ENCODE measurements at places on chromosomes 1 and 21.

DNA sequence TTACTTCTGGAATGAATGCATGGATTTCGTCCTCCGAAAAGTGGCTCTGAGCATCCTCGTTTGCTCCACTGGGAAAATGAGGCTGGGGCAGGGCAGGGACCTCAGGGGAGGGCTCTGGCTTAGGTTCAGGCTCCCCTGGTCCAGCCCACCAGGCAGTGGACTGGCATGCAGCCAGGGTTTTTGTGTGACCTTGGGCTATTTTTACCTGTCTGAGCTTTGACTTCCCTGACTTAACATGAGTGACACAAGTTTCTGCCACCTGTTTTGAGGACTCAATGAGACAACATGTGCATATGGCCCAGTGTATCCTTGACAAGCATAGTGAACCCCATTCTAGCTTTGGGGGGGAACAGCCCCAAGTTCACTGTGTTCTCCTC, 32.6 kb upstream of the EDN2 start:
- no peak for DNase-seq

DNA sequence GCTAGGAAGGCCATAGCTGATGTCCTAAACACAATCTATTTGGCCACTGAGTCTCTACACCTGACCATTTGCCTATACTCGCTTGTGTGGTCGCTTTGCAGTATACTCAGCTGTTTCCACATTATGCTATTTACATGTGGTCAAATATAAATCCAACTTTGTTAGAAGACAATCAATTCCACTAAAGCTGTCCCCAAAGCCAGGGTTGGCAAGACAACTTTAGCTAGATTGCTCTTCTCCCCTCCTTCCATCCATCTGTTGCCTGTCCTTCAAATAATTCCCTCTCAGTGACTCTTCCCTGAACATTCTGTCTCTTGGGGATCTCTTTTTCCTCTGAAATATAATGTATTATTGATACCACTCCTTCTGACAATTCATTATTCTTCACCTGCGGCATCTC, 30.1 kb downstream of the AVPR1B start:
- no peak for DNase-seq

DNA sequence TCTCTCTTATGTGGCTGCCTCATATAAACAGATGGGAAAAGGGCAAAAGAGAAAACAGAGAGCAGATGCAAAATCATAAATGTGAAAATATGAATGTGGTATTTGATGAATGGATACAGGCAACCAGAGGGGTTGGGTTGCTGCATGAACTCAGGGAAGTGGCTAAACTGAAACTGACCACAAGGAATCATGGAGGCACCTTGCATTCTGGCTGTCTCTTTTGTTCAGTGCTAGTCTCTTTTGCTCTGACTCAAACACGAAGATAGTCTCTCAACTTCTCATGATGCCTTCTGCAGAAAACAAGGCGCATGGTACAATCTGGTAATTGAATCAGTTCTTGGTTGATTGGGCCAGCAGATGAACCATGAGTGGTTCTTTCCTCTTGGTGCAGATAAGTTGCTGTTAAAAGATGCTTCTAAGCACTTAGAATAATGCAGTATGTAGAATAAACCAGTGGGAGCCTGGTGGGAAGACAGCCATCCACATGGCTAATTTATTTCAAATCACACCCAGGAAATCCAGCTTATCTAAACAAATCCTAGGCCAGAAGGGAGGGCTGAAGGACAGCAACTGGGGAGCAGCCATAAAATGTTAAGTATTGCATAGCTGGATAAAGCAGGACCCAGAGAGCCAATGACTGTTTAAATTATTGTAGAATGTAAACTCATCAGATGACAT, 64.2 kb downstream of the HLX start:
- no peak for DNase-seq

- DNase-seq: no peak
Measured at GRCh38 chr1:230207598-230207997, 140.6 kb downstream of the GALNT2 start.

DNA sequence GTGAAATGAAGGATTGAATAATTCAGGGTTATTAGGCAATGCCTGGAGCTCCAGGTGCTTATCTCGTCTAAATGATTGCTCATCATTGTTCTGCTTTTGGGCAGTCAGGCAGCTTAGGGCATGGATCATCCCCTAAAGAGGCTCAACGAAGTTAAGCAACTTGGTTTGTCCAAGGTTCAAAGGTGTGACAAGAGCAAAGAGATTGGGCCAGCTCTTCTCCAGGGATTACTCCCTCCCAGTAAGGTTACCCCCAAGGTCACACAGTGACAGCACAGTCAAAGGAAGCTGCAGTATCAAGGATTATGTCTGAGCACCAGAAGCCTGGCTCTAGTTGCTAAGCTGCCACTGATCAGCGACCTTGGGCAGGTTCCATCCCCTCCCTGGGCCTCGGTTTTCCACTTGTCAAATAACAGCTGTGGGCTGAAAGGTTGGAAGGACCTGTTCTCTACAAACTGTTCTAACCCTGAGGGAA, 6.8 kb downstream of the ETNK2 start:
- DNase-seq: no peak

DNA sequence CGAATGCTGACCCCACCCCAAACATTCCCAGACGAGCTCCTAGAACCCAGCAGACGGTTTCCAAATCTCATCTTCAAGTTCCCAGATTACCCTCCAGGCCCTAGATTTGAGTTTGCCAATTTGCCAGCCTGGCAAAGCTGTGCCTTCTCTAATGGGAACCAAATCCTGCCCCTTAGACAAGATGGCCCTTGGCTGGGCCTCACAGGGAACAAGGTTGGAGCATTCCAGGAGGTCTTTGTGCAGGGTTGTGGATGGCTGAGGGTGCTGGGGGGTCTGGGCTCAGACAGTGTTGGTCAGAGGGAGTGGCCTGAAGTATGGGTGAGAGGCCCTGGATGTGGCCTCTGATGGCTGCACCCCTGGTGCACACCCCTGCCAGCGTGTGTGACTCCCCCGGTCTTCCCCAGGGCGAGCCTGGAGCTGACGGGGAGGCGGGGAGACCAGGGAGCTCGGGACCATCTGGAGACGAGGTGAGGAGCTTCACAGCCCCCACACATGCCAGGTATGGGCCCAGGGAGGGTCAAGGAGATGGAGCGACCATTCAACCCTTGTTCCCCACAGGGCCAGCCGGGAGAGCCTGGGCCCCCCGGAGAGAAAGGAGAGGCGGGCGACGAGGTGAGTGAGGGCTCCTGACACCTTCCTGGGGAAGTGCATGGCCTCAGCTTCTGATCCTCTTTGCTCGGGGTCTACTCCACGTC, 10.2 kb downstream of the COL6A1 start:
- DNase-seq: no peak
